ENCODE measurements at places on chromosomes 16 and 17.

- DNase-seq, result no peak
Measured at GRCh38 chr17:14161419-14161818, 75.2 kb downstream of the CDRT15 start.

DNA sequence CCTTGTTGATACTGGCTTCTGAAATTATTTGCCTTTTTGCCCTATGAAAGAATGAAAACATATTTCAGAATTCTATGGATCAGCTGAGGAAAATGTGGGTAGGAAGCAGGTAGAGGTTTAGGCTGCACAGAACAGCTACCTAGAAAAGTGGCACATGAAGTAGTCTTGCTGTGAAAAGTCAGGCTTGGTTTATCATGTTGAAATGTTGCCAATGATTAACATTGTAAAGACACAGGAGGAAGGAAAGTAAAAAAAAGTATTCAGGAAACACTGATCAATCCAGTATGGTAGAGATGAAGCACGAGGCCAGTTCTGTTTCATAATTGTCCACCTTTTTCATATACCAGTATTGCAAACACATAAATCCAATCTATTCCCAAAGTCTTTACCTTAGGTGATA is 29.9 kb downstream of the ABCA6 start:
- no peak for DNase-seq

DNA sequence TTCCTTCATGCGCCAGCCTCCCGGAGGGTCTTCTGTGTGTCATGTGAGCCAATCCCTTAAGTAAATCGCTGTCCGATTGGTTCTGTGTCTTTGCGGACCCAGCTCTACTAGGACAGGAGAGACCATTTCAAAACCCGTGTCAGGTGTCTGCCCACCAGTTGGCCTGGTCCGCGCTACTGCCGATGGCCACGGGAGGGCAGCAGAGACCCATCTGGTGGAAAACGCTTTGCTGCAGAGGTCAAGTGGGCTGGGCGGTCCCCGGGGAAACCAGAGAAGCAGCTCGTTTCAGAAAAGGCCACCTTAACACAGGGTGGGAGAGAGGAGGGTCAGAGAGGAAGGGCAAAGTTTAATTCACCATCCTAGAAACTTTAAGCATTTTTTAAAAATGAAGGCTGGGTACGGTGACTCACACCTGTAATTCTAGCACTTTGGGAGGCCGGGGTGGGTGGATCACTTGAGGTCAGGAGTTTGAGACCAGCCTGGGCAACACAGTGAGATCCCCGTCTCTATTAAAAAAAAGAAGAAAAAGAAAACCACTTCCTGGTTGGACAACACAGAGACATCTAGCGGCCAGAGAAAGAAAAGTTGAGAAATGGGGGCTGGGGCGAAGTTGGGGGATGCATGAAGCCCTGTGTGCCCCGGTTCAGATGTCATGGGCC is 2.8 kb upstream of the CIBAR2 start:
- peak; percentile 82 for DNase-seq

GRCh38 chr16:49899991-49900695 is 44.2 kb upstream of the ZNF423 start:
- no peak for DNase-seq

- no peak for DNase-seq
Measured at GRCh38 chr17:43574896-43575525, 28.9 kb upstream of the ETV4 start.

- no peak for DNase-seq
Measured at GRCh38 chr16:89506113-89506504, 2.1 kb upstream of the SPG7 start.

DNA sequence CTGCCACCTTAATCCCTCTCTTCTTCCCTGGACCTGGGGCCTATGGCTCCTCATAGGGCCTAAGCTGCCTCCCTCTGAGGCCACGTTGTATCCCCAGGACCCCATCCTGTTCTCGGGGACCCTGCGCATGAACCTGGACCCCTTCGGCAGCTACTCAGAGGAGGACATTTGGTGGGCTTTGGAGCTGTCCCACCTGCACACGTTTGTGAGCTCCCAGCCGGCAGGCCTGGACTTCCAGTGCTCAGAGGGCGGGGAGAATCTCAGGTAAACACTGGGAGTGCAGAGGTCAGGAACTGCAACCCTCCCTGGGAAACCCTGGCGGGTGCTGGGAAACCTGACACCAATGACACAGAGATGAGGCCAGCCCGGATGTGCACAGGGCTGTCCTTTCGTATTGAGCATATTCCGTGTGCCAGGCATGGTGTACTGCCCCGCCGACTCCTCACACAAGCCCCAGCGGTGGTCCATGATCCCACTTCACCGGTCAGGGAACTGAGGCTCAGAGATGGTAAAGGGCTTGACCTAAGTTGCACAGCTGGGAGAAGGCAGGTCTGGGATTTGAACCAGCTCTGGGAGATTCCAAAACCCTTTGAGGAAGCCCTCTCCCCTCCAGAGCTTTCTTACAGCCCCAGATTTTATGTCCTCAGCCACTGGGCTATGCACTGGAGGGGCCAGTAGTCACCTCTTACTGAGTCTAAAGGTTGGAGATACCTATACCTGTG is 22.9 kb downstream of the ANKRD40 start:
- no peak for DNase-seq

DNA sequence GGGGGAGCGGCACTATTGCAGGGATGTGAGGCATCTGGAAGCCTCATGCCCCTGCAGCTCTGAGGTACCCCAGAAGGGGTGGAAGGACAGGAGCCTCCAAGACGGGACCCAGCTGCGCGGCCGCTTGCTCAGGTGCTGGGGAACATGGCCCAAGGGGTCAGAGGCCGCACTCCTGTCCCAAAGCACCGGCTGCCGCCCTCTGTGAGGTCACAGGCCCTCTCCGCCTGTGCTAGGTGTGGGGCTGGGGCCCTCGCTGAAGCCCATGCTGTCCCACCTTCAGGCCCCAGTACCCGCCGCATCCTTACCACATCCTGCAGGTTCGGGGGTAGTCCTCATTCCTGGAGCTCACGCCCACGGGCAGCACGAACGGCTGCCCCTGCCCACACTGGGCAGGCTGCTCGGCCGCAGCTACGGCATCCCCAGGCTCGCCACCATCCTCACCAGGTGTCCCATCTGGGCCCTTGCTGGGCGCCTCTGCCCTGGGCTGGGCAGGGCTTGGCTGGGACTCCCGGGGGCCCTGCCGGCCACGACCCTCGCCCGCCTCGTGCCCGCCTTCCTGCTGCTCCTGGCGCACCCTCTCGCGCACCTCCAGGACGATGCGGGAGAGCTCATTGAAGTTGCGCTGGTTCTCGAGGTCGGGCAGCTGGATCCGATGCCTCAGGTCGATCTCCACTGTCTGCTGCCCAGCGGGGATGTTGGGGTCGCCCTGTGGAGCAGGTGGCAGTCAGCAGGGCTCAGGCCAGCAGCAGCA is 16.6 kb upstream of the C16orf95 start:
- DNase-seq, result no peak

GRCh38 chr17:41186872-41187271 is 2.2 kb upstream of the KRTAP4-1 start:
- DNase-seq, result no peak

GRCh38 chr17:40524243-40524965 is 23.0 kb upstream of the TNS4 start:
- no peak for DNase-seq

DNA sequence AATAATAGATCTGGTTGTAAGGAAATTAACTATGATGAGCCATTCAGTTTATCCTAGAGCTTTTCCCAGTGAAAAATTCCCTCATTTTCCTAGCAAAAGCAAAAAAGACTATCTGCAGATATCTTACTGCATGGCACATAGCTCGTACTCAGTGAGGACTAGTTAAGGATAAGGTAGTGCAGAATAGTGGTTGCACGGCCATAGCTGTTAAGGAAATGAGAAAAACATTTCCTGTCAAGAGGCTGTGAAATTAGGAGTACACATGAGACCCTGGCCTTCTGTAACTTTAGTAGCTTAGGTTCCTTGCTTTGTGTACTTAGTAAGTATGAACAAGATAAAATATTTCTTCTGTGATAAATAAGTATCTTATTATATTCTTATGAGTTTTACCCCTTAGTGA is 10.3 kb downstream of the KAT7 start:
- DNase-seq, result no peak

- no peak for DNase-seq
Measured at GRCh38 chr17:70552230-70552981, 383.1 kb downstream of the KCNJ2 start.

GRCh38 chr16:85088570-85089199 is 23.6 kb downstream of the CIBAR2 start:
- DNase-seq, result no peak

DNA sequence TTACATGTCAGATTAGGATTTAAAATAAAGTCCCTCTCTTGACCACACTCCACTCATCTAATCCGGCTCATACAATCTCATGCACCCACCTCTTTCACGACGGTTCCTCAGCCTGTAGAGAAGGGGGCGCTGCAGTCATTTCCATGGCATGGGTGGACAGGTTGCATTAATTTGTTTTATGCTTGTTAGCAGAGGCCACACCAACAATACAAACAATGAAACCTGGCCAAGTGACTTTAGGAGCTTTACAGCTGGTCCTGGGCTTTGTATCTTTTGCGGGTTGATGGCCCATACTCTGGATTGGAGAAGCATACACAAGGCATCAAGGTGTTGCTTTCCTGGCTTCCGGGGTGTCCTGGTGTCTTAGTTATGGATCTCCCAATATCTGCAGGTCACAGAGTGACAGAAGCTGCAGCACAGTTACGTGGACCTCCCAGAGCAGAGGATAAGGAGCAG is 9.7 kb upstream of the SNF8 start:
- no peak for DNase-seq

GRCh38 chr17:67139289-67139688 is 94.9 kb downstream of the CACNG1 start:
- DNase-seq, result no peak

DNA sequence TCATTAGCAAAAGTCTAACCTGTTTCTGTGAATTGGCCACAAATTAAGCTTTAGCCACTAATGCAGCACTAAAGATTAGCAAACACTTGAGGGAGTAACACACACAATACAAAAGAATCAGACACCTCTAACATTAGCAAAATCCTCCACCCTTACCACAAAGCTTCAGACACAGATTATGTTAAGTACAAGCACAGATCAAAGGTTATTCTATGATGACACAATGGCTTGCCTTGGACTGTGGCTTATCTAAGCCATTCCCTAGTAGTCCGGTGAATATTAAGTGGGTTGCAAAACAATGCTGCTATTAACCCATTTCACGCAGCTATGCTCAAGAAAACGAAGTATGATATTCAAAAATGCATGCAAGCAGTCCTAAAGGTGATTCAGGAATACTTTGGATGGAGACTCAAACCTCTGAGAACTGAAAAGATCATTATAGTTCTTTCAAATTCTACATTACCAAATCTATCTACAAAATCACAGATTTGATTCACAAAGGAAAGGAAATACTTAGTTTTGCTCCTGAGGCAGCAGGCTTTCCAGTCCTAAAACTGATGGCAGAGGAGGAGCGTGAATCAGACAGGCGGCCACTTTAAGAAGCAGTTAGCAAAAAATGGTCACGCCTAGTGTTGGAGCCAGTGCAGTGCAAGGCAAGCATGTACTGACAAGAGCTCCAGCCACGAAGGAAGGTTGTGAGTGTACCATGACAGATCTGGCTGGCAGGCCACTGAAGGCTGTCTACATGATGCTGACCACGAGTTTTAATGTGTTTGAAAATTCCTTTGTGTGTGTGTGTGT is 67.2 kb downstream of the PARN start:
- no peak for DNase-seq

GRCh38 chr16:85546585-85547447 is 66.3 kb upstream of the GSE1 start:
- no peak for DNase-seq

DNA sequence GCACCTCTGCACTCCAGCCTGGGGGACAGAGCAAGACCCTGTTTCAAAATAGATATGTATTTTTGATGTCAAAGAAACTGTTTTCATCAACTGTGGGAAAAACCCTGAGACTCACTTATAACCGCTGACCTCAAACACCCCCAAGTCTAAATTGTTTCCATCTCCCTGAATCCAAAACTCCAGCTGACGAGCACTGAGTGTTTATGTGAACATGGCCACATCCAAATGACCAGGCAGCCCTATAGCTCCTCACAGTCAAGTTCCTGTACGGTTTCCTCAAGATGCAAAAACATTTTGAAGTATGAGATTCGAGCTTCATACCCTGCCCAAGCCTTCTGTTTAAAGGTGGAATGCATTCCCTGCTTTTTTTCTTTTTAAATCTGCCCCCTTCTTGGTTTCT is 45.3 kb upstream of the ZCCHC14 start:
- no peak for DNase-seq

DNA sequence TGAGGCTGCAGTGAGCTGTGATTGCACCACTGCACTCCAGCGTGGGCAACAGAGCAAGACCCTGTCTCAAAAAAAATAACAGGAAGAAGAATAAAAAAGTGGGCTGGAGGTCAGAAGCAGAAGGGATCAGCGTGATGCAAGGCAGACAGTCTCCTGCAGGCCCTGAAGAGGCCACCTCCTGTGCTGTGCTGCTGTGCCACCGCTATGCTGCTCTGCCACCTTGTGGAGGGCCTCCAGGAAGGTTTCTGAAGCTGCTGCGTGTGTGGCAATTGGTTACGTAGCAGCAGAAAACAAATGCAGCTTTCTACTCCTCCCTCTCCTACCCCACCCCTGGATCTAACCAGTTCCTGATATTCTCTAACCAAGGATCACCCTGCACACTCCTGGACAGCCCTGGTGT is 815.5 kb downstream of the KCNJ18 start:
- no peak for DNase-seq

- DNase-seq, result no peak
Measured at GRCh38 chr17:58326609-58327362, 1.8 kb downstream of the TSPOAP1 start.

- no peak for DNase-seq
Measured at GRCh38 chr17:6536053-6536452, 20.3 kb downstream of the PITPNM3 start.

GRCh38 chr17:146983-147761 is 9.8 kb downstream of the SCGB1C2 start:
- no peak for DNase-seq

DNA sequence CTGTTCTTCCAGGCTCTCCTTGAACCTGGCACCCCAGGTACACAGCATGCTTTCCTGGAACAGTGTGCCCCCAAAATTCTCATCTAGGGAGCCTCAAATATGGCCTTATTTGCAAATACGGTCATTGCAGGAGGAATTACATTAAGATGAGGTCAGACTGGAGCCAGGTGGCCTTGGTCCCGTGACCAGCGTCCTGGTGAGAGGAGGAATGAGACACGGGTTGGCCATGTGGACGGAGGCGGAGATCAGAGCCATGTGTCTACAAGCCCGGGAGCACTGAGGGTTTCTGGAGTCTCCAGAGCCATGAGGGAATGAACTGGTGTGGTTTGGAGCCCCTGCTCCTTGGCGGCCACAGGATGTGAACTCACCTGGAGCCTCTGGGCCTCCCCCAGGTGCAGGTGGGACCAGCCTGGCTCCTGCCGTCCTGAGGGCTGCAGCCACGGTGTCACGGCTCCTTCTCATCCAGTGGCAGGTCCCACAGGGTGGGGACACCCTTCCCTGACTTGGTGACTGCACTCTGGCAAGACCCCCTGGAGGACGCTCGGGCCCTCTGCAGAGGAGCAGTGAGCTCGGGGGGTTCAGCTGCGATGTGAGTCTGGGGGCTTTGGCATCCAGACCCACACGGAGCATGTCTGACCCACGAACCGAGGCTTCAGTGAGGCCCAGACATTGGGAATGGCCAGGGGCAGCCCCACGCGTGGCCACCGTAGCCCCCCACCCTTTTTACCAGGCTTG is 21.8 kb upstream of the GNG13 start:
- no peak for DNase-seq

GRCh38 chr17:2343421-2343820 is 6.1 kb downstream of the SGSM2 start:
- no peak for DNase-seq

GRCh38 chr16:23258919-23259237 is 43.2 kb upstream of the SCNN1B start:
- no peak for DNase-seq

All from stimulated activated CD4-positive, alpha-beta T cell treated with anti-CD3 and anti-CD28 coated beads, Interleukin-1b, Interleukin-23, amount 100 ng/mL, for 24 hours (primary cell).